ENCODE measurements at places on chromosomes 4 and X. TPM values are rescaled to one million over a fixed set of nuclear protein-coding genes. Genes with fewer than 3 reads are reported as not detected.

GRCh38 chrX:77938083-77938680, 27.7 kb downstream of the ATP7A start:
- DNase-seq: no peak

Gene IQCM
- total RNA-seq: not detected

Gene MAGEA2B
- not detected for total RNA-seq

Gene SCRG1
- not detected for total RNA-seq

Gene PHOX2B
- total RNA-seq: not detected

All from activated CD4-positive, alpha-beta T cell treated with anti-CD3 and anti-CD28 coated beads for 36 hours (primary cell).